ENCODE measurements at places on chromosomes 7 and 10. TPM values are rescaled to one million over a fixed set of nuclear protein-coding genes. Genes with fewer than 3 reads are reported as not detected.

- H3K27ac ChIP-seq, result no peak overlapping the region
- H3K27me3 ChIP-seq, result no peaks in the 10 kb centered on the region
- no peak for DNase-seq
- H3K4me3 ChIP-seq, result no peak overlapping the region
- H3K36me3 ChIP-seq, result no peaks in the 10 kb centered on the region
- no peaks in the 10 kb centered on the region for H3K4me1 ChIP-seq
These were observed 123.3 kb downstream of the CDH23 start for GRCh38 chr10:71520042-71520441.

The FKBP9 gene
- 113 TPM for total RNA-seq

The MLXIPL gene
- total RNA-seq, result 6.1 TPM

DNA sequence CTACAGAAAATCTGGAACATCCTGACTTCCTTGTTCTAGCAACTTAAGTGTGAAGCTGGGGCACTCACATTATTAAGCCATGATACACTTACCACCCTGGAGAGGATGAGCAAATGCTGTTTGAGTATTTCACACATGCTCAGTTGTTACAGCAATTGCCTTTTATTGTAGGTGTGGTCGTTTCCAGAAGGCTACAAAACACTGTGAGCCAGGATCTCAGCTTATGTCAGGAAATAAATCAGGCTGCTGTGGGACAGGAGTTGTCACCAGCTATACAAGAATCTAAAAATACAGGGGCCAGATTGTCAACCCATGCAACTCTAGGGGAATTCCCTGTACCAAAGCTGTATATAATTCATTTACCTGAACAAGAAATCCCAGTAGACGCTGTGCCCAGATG is 273.3 kb upstream of the SP4 start:
- no peak overlapping the region for H3K4me3 ChIP-seq
- no peak overlapping the region for H3K27ac ChIP-seq
- no peaks in the 10 kb centered on the region for H3K27me3 ChIP-seq
- H3K36me3 ChIP-seq, result no peaks in the 10 kb centered on the region
- DNase-seq, result no peak
- no peaks in the 10 kb centered on the region for H3K4me1 ChIP-seq

DNA sequence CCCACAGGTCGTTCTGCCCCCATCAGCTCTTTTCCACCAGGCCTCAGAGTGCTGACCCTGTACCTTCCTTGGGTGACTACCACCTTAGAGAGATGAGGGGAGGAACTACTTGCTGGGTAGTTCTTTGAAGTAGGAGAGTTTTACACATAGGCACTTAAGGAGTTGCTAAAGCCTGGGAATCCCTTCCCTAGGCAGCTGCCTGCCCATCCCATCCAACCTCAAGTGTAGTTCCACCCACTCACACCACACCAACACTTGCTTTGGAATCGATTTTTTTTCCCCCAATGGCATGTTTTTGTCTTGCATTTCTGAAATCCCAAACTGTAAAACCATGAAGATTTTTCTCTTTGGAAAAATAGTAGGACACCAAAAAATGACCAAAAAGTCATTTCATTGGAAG is 47.7 kb downstream of the FBXW4 start:
- no peak overlapping the region for H3K27ac ChIP-seq
- no peaks in the 10 kb centered on the region for H3K36me3 ChIP-seq
- no peak for DNase-seq
